ENCODE measurements at places on chromosomes 7 and 10.
A peak's percentile ranks its signal among the peaks of the same experiment; 100 is the strongest.

DNA sequence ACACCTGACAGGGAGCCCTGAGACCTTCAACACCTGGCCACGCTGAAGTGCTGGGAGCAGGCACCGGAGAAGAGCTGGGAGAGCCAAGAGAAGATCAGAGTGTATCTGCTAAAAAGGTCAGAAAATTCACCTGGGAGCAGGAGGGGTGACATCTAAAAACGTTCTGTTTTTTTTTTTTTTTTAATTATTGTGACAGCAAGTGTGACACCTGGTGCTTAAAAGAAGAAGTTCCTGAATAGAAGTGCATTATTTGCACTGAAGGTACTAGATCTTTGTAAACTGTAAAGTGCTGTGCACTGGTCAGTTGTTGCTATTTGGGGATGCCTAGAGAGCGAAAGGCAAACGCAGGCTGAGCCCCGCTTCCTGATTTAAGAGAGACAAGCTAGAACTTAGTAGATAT, 422.0 kb downstream of the PLXNA4 start:
- no peak for DNase-seq

DNA sequence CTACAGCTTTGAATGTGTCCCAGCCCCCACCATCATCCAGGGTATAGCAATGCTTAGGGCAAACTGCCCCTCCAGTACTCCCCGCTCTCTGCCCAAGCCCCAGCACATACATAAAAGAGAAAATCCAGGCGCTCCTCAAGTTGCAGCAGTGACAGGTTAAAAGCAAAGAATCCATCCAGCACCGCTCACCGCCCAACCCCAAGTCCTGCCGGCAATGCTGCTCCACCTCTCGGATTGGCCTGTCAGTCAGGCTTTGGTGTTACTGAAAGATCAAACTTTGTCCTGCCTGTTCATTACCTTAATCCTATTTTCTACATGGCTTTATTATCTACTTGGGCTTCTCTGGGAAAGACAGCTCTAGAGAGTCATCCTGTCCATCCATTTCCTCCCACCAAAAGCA, 31.9 kb downstream of the DPCD start:
- DNase-seq, result no peak

- peak; percentile 74 for DNase-seq
Measured at GRCh38 chr10:110735620-110736027, 91.5 kb downstream of the RBM20 start.

GRCh38 chr7:158533386-158534133, 54.1 kb downstream of the PTPRN2 start:
- no peak for DNase-seq

DNA sequence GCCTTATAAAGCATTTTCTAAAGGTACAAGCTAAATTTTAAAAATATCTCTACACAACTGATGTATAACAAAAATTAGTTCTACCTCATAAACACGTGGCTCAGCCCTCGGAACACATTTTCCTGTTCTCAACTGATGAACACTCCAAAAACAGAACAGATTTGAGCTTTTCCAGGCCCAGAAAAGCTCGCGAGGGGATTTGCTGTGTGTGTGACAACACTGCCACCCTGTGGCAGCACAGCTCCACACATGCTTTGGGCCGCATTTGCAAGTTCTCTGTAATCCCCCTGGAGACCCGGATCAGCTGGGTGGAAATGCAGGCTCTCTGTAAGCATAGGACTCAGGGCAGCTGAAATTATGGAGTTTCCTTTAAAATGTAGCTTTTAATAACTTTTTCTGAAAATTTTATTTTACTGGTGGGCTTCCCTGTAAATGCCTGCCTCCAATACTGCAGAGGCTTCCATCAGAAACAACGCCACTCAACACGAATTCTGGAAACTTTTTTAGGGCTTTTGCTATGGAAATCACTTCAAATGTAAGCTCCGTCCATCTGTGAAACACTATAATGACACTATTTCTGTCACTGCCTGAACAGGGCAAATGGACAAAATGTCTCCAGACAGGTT, 155.5 kb downstream of the COBL start:
- peak; percentile 42 for DNase-seq

DNA sequence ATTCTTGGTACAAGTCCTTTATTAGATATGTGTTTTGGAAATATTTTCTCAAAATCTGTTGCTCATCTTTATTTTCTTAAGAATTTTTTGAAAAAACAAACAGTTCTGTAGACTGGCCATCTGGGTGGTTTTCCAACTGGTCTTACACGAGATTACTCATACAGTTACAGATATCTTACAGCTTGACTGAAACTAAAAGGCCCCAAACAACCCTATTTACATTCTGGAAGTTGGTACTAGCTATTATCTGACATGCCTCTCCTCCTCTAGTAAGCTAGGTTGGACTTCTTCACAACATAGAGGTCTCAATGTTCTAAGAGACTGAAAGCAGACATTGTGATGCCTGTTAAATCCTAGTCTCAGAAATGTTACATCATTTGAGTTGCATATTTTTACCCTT, 52.0 kb downstream of the ZNF22 start:
- no peak for DNase-seq

DNA sequence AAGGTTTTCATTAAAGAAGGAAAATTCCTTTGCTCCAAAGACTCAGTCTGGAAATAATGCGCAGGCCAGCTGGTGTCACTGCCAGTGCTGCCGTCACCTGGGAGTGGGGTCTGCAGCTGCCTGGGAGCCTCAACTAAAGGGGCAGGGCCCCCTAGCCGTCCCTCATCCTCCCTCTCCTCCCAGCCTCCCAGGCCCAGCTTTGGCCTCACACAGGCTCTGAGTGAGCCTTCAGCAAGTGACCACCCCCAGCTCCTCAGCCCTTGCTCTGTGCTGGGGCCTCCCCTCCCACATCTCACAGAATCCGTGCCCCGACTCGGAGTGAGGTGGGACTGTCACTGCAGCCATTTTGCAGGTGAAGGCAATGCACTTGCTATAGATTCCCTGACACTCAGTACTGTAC, 11.1 kb upstream of the RET start:
- DNase-seq, result no peak

GRCh38 chr7:134954197-134955082, 31.9 kb upstream of the AGBL3 start:
- peak; percentile 16 for DNase-seq

GRCh38 chr10:33008499-33009243, 50.6 kb upstream of the ITGB1 start:
- DNase-seq, result peak; percentile 63

GRCh38 chr7:41013117-41013516, 689.8 kb downstream of the INHBA start:
- no peak for DNase-seq

GRCh38 chr7:75662579-75663301, 76.0 kb downstream of the HIP1 start:
- DNase-seq, result no peak

DNA sequence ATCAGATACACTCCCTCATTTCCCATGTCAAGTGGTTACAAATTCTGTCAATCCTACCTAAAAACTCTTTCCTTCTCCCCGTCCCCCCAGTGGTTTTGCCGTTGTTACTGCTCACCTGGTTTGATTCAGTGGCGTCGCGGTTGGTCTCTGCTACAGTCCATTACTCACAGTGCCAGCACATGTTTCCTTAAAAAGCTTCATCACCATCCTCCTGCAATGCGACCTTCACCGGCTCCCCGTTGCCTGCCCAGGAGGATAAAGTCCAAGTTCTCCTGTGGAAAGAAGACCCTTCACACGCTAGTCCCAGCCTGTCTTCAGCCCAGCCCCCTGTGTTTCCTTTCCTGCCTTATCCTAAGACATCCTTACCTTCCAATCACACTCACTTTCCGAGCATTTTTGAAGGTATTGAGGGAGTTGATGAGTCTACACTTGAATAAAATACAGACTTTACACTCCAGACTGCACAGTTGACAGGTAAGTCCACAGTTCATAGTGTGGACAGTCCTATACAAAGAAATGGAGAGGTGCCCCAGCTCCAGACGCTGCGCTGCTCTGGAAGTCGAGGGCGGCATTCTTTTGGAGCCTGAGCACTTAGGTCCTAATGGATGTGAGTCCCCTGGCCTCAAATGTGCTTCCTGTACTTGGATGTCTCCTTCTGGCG, 3.4 kb upstream of the LARP4B start:
- DNase-seq, result peak; percentile 45

DNA sequence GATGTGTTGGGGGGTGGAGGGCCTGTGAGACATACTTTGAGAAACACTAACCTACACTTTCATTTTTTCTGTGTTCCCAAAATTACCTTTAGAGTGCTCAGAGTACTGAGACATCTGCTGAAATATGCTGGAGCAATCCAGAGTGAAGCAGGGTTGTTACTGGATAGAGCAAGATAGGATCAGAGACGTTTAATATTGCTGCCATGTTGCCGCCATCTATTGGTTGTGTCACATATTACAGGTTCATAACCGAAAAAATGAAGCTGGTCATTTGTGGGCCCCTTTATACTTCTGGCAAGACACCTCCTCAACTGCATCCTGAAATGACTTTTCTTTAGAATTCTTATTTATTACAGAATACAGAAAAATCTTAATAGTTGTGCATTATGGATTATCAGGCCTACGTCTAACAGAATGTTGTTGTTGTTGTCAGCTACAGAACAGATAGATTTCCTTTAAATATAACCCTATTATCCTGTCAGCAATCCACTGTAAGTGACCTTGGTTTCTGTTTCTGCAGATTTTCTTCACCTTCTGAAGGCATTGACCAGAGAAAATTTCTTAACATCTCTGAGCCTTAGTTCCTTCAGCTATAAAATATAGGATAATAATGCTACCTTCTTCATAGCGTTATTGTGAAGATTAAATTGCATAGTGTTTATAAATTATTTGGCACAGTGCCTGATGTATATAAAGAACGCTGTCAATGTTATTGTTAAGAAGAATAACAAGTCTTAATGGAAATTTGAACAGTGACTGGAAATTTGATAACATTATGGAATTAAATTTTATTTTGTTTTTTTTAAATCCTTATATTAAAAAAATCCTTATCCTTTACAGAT, 16.2 kb upstream of the DLD start:
- peak; percentile 63 for DNase-seq

GRCh38 chr10:118012952-118013525, 33.7 kb downstream of the RAB11FIP2 start:
- DNase-seq, result no peak

DNA sequence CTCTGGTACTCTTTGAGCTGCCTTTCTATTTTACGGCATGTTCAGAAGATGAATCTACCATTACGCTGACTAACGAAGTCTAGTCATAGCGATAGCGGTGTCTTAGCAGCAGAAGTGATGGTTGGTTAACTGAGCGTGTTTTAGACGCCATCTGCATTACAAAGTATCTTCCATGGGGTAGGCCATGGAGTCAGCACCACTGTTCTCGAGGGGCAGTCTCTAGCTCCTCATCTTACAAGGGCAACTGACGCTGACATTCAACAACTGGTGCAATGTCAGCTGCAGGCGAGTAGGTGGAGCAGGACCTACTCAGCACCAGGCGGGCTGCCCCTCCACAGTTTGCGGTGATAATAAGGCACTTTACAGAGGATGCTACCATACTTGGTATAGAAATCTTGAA, 88.7 kb downstream of the ADARB2 start:
- no peak for DNase-seq

GRCh38 chr10:71250405-71250804, 38.0 kb downstream of the UNC5B start:
- DNase-seq, result no peak

- no peak for DNase-seq
Measured at GRCh38 chr10:58444876-58445275, 59.7 kb downstream of the TFAM start.

- DNase-seq, result no peak
Measured at GRCh38 chr10:22365644-22366434, 20.5 kb downstream of the SPAG6 start.

DNA sequence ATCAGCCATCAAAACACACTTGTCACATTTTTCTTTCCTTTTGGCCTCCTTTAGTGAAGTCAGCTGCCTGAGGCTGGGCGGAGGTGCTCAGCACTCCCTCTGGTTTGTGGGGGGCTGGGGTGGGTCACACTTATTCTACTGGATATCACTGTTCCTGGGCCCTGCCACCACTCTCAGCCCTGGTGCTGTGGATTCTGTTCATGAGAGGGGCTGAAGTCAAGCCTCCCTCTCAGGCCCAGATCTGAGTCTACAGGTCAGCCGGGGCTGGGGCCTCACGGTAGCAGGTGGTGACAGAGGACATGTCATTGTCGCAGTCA, 180.8 kb upstream of the TNS3 start:
- DNase-seq, result no peak

DNA sequence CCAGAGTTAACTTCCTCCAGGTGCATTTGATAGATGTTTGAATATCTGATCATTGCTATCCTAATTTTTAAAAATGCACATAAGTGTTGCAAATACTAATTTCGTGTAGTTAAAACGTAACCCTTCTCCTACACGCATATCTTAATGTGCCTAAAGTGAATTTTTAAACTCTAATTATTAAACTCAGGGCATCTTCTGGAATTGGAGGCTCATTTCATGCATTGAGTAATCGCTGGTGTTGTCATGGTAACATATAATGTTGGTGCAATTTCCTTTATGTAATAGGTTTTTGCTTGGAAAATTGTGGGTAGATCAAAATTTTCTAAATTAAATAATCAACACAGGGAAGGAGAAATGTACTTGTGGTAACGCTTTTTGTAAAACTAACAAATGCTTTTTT, 56.2 kb downstream of the ARMC3 start:
- DNase-seq, result no peak

DNA sequence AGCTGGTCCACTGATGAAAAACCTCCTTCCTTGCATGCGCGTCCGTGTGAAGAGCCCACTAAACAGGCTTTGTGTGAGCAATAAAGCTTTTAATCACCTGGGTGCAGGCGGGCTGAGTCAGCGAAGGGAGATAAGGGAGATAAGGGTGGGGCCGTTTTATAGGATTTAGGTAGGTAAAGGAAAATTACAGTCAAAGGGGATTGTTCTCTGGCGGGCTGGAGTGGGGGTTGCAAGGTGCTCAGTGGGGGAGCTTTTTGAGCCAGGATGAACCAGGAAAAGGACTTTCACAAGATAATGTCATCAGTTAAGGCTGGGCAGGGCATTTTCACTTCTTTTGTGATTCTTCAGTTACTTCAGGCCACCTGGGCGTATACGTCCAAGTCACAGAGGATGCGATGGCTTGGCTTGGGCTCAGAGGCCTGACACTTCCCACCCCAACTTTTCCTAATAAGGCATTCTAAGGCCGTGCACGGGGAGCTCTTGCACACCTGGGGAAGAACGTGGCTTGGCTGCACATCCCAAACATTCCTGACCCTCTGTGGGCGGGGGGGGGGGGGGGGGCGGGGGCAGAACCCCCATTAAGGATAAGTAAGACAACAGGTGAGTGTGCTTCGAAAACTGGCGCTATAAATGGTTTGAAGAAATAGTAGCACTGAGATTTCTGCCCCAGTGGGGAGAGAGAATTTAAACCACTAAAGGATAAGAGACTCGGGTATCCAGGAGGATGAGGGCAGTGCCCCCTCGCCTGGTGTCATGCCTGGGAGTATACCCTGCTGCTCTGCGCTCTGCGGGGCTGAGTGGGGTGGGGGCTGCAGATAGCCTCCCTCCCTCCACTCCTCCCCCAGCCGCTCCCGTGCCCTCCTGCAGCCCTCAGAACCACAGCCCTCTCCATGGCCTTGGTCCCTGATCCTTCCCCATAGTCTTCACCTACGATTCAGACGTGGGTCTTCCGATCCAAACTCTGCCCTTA, 217.6 kb downstream of the MLLT10 start:
- DNase-seq, result no peak

- no peak for DNase-seq
Measured at GRCh38 chr10:31073211-31073610, 41.5 kb upstream of the ZNF438 start.
